ENCODE measurements at places on chromosomes 13 and 19. TPM values are rescaled to one million over a fixed set of nuclear protein-coding genes. Genes with fewer than 3 reads are reported as not detected.
A peak's percentile ranks its signal among the peaks of the same experiment; 100 is the strongest.

The ZNF584 gene
- total RNA-seq, result 16.1 TPM

The PTPRH gene
- total RNA-seq, result 0.54 TPM

The PLVAP gene
- 18.1 TPM for total RNA-seq

DNA sequence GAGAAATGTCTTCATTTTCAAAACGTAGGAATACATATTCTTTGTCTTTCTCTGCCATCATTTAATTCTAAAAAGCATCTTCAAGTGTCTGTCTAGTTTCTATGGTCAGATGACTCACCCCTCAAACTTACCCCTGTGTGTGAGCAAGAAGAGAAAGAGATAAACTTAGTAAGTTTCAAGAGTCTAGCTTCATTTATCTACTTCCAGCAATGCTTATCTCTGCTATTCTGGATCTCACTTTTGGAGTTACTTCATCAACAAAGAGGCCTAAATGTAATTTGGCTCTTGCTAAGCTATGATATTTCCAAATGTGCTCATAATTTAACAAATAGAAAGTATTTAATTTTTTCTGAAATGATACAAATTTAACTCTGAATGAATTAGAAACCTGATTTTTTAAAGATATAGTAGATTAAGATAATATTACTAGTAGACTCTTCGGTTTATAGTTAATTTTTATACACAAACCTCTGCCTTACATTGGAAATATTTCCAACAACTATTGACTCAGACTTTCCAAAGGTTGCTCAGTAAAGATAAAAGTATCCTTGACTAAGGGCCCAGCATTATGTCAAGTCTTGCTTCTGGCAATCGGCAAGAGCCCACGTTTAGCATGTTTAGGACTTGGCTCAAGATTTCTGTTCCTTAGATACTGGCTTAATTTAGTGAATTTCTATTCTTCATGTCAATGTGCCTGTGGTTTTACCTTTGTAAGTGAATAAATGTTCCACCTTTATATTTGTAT, 1511.0 kb upstream of the SLC10A2 start:
- DNase-seq, result no peak

GRCh38 chr13:108786456-108787200, 157.2 kb downstream of the MYO16 start:
- no peak for DNase-seq

The RASIP1 gene
- total RNA-seq, result 15.1 TPM

The ONECUT3 gene
- total RNA-seq, result not detected

The COL4A2 gene
- 91.2 TPM for total RNA-seq

DNA sequence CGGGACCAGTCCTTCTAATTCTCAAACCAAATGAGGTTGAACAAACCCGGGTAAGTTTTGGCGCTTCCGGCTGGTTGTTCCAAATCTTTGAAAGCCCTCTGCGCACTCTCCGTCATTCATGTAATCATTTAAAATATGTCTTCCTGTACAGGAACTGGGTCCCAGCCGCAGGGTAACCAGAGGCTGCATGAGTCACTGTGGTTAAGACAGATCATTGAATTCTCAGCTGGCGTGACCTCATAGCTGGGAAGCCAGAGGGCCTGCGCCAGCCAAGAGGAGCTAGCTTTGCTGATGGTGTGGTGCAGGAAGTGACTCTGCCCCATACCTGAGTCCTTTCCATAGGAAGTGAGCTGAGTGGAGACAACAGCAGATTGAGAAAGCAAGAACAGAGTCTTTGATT, 135.2 kb downstream of the TSHZ3 start:
- DNase-seq, result peak; percentile 67

DNA sequence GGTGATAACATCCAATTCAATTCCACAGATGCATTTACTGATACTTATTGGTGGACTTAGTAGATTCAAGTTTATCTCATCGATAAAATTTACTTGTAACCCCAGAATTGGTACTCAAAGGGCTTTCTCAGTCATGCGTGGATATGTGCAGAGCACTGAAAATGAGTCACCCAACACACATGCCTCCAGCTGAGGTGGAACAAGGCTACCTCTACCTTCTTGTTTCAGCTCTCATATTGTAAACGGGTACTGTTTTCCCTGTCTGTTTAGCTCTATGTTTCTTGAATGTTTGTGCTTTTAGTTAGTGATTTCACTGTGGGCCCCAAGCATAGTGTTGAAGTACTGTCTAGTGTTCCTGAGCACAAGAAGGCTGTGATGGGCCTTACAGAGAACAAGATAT, 1.5 kb downstream of the LRRC63 start:
- DNase-seq, result no peak

The TSKS gene
- 0.86 TPM for total RNA-seq

The PCDH17 gene
- total RNA-seq, result 2.2 TPM

GRCh38 chr13:61833228-61833627, 417.6 kb upstream of the PCDH20 start:
- no peak for DNase-seq

GRCh38 chr19:22623841-22624221, 10.3 kb upstream of the ZNF492 start:
- DNase-seq, result no peak

Data from Right ventricle myocardium superior (tissue), 1 donor.